SW480 (cell line): ENCODE measurements at places on chromosomes 5 and 9.

DNA sequence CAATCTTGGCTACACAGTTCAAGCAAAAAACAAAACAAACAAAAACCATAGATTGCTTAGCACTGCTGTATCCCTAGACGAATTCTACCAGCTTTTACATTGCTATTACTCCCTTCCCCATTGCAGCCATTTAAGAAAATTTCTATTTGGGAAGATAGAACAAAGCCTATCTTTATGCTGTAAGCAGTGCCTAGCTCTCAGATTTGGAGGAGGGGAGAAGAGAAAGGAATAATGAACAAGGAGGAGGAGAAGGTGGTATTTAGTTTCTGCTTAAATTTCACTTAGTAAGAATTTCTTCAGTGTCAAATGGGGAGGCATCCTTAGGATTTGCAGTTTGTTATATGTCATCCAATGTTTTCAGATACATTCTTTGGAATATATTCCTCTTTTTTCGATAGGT, 16.2 kb upstream of the TLE1 start:
- DNase-seq: no peak

- no peak for DNase-seq
Observed at GRCh38 chr9:12856603-12857002, 81.8 kb downstream of the LURAP1L start.

DNA sequence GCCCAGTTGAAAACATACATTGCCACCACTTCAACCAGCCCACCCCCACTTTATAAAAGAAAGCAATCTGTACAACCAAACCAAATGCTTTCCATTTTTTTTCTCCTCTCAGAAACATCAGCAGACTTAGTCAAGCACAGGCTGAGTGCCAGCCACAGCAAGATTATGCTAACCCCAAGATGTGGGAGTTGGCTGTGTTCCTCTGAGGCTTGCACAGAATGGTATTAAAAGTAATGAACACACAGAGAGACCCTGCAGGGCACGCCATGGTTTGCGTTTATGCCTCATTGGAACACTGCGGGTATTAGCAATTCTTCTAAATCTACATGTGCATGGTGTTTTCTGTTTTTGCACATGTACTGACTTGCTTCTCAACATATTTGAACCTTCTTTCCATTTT, 419.9 kb upstream of the GRAMD2B start:
- DNase-seq: no peak

DNA sequence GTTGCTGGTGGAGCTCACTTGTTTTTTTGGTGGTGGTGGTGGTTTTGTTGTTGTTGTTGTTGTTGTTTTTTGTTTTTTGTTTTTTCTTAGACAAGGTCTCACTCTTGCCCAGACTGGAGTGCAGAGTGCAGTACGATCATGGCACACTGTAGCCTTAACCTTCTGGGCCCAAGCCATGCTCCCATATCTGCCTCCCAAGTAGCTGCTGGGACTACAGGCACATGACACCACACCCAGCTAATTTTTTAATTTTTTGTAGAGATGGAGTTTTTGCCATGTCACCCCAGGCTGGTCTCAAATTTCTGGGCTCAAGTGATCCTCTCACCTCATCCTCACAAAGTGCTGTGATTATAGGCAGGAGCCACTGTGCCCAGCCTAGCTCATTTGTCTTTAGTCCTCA, 53.5 kb downstream of the NUP214 start:
- DNase-seq: no peak

GRCh38 chr9:124786881-124787573, 10.1 kb downstream of the OLFML2A start:
- DNase-seq: no peak

DNA sequence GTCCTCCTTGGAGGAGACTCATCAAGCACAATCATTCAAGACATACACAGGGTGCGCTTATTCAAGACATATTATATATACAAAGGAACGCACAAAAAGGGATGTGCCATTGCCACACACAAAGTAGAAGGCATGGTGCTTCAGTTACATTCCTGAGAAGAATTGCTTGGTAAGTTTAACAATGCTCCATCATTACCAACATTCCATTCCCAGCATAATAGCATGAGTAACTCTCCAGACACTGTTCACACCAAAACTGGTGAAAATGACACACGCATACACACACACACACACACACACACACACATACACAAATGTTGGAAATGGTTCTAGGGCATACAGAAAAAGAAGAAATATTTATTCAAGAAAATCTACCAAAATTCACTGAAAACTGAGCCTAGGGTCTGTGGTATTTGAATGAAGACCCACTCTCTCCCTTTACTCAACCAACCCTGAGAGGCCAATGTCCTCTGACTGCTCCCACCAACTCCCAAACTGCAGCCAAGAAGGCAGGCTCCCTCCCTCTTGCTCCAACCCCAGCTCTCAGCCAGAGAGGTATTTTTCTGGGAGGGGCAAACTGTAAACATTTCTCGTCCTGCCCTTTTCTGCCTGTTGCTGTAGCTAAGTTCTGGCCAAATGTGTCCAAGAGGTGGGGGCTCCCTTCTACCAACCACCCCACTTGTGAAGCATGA, 19.9 kb downstream of the UGT3A1 start:
- no peak for DNase-seq
